ENCODE measurements at places on chromosomes 5 and 9.

DNA sequence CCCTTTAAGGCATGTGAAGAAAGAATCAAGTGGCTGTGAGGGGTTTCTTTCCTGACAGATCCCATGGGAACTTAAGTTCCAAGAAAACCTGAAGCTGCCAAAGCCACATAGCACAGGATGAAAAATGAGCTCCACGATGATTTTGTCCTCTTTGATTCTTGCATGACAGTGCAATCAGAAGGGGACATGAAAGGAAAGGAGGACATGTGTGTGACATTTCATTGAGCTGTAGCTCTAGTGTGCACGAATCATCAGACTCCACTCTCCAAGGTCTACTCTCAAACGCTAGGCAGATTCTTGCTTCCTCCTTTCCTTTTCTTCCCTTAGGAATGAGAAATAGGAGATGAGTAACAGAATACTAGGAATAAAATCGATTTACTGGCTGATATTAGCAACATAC, 142.0 kb downstream of the ZNF608 start:
- DNase-seq: no peak

- DNase-seq: no peak
Measured at GRCh38 chr5:147375151-147375550, 134.7 kb downstream of the DPYSL3 start.

DNA sequence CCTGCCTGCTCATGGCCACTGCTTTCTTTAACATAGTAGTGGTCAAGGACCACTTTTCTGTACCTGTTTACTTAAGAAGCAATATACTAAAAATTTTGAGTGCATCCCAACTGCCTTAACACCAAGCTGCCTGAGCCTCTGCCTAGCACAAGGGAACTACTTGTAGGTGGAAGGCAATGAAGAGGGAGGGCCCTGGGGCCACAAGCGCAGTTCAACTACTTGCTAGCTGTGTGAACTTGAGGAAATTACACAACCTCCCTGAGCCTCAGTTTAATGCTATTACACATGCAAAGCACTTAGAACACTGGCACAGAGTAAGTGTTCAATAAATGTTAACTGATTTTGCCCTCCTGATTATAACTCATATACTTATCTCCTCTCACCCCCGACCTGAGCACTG, 6.3 kb downstream of the ARL15 start:
- no peak for DNase-seq

- DNase-seq: no peak
Measured at GRCh38 chr9:71796100-71796767, 27.9 kb upstream of the CEMIP2 start.

DNA sequence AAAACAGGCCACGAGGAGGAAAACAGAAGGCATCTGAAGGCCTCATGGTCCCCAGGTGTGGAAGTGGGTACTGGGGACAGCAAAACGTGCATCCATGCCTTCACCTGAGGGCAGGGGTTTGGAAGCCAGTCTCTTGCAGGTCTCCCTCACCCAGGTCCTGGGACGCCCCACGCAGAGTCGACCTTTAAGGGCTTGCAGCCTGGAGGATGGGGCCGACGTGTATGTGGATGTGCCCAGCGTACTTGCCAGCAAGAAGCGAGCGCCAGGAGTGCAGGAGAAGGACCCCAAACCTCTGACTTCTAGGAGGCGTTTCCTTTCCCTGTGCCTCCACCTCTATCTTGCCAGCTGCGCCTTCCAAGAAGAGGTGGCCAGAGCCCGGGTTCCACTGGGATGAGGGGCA, 65.9 kb downstream of the OTULIN start:
- DNase-seq: no peak

- no peak for DNase-seq
Measured at GRCh38 chr9:95363051-95363841, 45.7 kb upstream of the FANCC start.

GRCh38 chr5:125149527-125149926, 403.1 kb upstream of the ZNF608 start:
- DNase-seq: no peak

DNA sequence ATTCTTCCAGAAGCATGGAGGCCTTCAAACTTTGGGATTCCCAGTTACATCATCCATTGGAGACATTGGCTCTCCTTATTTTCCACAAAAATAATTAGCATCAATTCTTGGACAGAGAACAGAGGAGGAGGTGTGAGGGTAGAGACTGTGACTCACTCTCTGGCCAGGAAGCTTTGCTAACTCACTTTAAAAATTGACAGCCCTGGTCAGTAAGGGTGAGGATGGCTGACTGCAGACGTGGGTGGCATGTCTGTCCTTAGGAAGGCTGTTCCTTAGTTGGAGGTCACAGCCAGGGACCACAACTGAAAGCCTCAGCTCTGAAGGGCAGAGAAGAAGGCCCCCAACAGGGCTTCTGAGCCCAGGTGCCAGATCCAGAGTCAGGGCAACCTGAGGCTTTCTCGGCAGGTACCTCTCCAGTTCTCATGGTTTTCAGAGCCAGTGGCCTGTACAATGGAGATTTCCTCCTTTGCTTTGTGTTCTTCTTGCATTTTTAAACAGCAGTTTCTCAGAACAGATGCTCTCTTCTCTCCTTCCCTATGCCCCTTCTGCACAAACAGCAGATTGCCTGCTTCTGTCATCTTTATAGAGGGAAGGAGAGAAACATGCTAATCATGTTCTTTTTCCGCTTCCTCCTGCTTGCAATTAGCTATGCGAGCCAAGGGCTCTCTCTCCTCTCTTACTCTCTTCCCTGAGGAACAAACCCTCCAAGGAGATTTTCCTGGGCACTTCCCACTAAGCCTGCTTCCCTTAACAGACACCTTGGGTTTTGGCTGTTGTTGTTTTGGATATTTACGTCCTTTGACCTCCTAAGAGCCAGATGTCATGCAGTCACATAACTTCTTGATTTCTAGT, 92.5 kb upstream of the ZNF366 start:
- no peak for DNase-seq

- no peak for DNase-seq
Measured at GRCh38 chr9:129270205-129270604, 92.1 kb upstream of the IER5L start.

- DNase-seq: peak; percentile 20
Measured at GRCh38 chr5:130198927-130199326, 294.7 kb downstream of the CHSY3 start.

DNA sequence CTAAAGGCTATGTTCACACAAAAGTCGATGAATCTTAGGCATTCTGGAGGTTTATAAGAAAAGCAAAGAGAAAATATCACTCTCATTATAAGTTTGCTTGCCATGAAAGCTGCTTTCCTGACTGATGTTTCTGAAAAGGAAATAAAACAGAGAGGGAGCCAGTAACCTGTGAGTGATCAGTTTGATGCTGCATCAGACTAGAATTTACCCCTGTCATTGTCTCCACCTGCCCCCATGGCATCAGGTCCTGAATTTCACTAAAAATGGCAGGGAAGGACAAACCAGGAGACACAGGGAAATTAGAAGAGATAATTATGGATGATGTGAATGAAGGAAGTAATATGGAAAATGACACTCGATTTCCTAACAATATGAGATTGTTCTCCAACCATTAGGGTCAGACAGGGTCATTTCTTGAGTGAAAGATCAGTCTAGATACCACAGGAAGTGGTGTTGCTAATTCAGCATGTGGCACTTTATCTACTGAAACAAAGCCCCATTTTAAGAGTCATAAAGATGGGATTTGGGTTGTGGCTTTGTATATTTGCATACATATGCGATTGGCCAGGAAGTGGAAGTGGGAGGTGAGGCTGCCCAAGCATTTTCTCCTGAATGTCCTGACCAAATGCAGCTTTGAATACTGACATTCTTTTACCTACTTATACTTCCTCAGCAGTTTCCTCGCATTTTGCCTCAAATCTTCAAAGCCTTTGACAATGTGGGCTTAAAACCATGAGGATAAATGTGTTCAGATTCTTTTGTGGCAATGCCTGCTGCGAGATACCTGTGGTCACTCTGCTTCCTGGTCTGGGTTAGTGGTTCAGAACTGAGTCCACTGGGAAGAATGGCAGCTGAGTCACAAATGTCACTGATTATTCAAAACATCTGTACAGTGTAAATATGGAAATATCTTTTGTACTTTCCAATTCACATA, 29.7 kb downstream of the MEGF10 start:
- peak; percentile 60 for DNase-seq

DNA sequence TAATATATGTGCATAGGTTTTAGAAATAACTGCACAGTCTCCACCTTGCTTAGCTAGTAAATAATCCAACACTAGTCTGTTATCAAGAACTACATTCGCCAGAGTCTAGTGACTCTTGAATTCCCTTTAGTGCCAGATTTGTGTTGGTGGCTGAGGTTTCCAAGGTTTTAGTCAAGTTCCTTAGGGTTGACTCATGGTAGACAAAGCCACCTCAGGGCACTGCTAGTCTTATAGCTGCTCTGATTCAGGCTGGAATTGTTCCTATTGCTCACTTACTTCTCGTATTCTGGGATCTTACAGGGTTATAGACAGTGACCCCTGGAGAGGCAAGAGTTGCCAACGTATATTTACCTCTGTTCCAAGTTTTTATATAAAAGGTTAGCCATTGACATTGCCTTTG, 1369.8 kb upstream of the CDH9 start:
- DNase-seq: no peak

DNA sequence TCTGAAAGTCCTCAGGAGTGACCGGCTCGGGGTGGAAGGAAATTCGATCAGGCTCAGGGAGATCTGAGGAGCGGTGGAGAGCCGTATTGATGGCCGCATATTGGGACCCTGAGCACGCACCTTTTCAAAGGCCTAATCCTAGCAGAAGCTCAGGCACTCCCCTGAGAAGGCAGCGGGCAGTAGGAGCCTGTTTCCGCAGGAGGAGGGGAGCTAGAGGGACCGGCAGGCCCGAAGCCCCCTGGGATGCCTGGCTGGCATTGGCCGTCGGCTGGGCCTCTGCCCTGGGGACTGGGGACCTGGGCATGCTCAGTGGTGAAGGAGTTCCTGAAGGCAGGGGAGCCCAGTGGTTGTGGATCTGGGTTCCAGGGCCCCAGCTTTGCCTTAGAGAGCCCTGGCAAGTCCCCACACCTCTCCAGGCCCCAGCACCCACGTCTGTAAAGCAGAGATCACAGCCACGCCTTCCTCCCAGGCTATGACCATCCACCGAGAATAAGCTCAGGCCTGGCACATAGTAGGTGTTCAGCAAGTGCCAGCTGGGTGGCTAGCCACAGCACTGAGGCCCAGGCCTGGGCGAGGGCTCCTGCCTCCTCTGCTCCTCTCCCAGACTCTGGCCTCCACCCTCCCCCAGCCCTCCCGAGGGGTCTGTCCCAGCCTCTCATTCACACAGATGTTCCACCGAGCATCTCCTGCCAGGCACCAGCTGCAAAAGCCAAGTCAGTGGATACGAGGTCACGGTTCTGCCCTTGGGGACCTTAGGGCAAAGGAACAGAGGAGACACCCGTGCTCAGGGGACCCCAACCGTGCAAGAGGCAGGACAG, 17.2 kb upstream of the QRFP start:
- DNase-seq: no peak

DNA sequence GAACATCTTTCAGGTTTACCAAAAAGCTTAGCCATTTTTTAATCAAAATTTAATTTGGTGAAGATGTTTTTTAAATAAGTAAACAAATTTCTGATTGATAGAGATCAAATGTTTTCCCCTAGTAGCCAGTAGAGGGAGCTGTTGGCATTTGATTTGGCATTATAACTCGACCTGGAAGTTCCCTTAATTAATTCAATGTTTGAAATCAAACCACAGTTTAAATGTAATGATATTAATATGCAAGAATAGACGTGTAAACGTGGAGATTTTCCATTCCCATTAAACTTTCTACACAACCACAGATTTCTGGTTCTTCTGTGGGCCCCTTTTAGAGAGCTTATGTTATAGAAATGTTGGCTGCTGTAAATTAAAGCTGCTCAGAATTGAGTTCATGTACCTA, 148.1 kb upstream of the MPDZ start:
- DNase-seq: peak; percentile 51

- DNase-seq: no peak
Measured at GRCh38 chr5:11514705-11515432, 389.4 kb downstream of the CTNND2 start.

DNA sequence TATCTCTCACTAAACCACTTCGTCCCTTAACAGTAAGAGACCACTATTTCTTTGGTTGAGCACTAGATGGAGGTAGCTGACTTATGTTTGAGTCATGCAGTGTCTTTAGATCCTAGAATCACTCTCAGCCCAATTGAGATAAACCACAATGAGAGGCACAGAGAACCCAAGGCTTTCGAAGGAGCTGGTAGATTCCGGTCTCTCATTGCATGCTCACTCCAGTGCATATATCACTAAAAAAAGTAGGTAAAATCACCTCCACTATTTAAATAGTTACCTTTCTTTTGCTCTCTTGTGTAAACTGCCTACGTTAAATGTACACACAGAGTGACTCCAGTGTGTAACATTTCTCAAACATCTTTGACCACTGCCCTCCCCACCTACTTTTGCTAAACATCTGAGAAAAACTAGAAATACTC, 27.6 kb downstream of the ACTL7A start:
- DNase-seq: no peak

- no peak for DNase-seq
Measured at GRCh38 chr9:109733690-109734089, 46.3 kb upstream of the PALM2AKAP2 start.

- no peak for DNase-seq
Measured at GRCh38 chr5:117594166-117594565, 1019.5 kb upstream of the SEMA6A start.

GRCh38 chr5:32779754-32780415, 68.8 kb downstream of the NPR3 start:
- DNase-seq: no peak

- DNase-seq: no peak
Measured at GRCh38 chr9:36924757-36925432, 109.2 kb downstream of the PAX5 start.

DNA sequence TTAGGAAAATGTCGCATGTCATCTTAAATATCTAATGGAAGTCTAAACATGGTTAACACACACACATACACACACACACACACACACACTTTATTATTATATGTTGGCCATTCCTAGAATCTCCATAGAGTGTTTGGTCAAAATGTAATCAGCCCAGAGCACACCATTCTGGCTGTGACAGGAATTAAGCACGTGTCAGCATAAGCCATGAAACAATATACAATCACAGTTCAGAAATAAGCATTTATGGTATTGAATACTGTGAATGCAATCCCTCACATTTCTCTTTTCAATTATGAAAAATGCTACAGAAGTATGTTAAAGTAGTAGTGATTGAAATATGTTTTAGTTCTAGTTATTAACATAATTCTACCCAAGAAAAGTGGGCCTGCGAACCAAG, 611.6 kb downstream of the PRELID2 start:
- no peak for DNase-seq

DNA sequence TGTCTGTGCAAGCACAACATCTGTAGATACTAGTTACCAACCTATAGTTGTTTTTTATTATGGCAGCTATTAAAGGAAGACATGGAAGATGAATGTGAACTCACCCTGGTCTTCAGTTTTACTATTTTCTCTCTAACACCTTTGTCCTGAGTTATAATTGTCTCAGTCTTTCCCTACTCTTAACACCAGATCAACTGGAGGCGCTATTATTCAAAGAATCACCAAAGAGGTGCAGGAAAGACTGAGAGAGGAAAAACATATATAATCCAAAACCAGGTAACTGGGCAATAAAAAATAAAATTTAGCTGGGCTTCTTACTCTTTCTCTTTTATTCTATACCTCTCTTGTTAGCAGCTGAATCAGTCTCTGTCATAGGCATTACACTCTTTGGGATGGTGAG, 134.2 kb upstream of the C6 start:
- DNase-seq: no peak

- DNase-seq: no peak
Measured at GRCh38 chr5:76742583-76742982, 26.7 kb downstream of the F2R start.
